ENCODE measurements at places on chromosomes 2 and 18.

DNA sequence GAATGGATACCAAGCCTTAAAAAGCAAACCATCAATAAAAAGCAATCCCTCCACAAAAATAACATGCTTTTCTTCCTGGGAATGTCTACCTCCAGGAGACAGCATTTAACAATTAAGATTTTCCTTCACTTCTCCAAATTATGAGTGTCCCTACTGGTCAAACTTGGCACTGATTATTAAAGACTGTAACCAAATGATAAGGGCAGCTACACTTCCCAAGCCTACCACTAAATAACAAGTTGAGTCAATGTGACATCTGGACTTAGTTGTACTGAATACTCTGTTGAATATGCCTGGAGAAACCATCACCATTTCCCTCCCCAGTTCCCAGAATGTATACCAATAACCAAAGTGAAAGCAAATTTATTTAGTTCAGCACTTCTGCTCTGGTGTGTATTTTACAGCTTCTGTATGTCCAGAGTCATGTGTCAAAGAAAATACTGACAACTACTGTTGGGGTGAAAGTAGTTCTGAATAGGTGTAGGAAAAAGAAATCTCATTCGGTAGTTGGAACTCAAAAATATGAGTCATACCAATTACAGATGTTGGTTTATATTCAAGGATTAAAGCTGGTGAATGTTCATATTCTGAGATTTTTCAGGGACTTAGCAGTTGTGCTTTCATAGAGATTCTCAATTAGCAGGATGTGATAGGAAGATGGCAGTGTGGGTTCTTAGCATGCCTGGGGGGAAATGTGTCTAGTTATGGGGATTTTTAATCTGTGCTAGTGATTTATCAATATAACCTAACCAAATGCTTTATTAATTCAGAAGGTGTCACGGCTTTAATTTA is 1291.6 kb upstream of the GYPC start:
- no peak for DNase-seq

DNA sequence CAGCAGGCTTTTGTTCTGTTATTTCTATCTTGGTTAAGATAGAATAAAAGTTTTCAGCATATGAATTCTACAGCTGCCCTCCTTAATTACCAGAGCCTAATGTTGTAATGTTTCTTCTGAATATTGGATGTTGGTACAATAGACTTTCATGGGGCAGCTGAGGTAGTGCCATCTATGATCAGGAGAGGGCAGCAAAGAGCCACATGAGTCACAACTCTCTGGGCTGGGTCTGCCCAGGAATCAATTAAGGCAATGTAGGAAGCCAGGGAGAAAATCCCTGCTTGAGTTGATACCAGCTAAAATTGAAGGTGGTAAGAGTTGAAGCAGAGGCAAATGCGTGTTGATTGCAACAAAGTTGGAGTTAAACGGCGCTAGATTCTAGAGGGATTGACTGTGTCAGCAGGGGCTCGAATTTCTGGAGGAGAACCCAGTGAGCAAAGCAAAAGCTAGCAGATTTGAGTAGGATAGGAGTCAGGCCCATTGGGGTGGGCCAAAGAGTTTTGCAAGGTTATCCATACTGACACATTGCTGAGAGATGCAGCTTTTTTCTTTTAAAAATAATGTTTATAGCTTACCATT is 10.6 kb upstream of the MC5R start:
- DNase-seq = no peak

GRCh38 chr2:23536326-23536725 is 151.3 kb downstream of the KLHL29 start:
- no peak for DNase-seq

DNA sequence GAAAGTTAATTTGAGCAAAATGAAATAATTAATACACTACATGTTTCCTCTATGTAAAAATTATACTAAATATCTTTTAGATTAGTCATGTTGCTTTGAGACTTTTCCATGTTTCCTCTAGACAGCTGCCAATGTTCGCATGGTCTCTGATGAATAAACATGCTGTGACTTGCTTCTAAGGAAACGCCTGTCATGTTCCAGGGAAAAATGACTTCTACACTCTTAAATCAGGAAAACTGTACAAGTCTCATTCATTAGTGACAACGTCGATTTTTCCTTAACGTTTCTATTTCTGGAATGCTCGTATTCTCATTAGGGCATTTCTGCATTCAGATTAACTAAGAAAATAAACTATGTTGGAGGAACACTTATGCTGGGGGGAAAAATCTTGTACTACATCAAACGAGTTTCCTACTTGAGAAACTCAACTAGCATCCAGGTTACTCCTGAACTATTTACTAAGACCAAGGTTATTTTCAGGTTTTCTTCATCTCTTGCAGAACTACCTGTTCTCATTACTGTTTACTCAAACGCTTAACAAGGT is 1.6 kb downstream of the COBLL1 start:
- DNase-seq = no peak

Data from stimulated activated CD4-positive, alpha-beta T cell treated with anti-CD3 and anti-CD28 coated beads, Interleukin-12 subunit alpha, Interleukin-12 subunit beta, amount 100 ng/mL, for 24 hours (primary cell).